ENCODE measurements at places on chromosomes 6 and 20.

- DNase-seq = no peak
Observed at GRCh38 chr20:8267009-8267408, 134.9 kb downstream of the PLCB1 start.

DNA sequence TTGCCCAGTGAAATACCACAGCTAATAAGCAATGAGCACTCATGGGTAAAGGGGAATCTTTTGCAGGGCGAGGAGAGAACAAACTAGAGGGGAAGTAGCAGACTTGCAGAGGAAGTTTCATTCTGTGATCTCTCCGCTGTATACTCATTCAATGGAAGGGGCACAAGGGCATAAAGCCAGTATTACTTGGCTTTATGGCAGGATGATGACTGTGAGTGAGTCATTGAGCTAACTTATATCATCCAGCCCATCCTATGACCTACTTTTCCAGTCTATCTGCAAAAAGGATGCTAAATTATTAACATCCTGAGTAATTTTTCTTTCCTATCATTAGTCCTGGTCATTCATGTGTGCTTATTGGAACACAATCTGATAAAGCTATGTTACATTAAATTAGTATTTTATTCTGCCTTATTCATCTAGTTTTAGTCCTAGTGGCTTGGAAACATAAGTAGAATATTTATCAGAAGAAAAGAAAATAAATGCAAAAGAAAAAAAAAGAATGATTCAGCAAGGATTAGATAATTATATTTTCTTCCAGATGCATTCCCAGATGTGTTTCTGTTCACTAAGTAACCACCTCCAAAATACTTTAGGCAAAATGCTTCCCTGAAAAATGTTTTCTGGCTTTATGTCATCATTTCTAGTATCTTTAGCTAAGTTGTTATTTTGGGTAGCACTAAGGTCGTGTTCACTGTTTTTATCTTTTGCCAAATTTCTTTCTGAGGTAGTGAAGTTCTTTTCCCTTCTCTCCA, 471.7 kb downstream of the CDKAL1 start:
- no peak for DNase-seq

- DNase-seq = no peak
Observed at GRCh38 chr6:123295672-123296071, 299.6 kb downstream of the CLVS2 start.

DNA sequence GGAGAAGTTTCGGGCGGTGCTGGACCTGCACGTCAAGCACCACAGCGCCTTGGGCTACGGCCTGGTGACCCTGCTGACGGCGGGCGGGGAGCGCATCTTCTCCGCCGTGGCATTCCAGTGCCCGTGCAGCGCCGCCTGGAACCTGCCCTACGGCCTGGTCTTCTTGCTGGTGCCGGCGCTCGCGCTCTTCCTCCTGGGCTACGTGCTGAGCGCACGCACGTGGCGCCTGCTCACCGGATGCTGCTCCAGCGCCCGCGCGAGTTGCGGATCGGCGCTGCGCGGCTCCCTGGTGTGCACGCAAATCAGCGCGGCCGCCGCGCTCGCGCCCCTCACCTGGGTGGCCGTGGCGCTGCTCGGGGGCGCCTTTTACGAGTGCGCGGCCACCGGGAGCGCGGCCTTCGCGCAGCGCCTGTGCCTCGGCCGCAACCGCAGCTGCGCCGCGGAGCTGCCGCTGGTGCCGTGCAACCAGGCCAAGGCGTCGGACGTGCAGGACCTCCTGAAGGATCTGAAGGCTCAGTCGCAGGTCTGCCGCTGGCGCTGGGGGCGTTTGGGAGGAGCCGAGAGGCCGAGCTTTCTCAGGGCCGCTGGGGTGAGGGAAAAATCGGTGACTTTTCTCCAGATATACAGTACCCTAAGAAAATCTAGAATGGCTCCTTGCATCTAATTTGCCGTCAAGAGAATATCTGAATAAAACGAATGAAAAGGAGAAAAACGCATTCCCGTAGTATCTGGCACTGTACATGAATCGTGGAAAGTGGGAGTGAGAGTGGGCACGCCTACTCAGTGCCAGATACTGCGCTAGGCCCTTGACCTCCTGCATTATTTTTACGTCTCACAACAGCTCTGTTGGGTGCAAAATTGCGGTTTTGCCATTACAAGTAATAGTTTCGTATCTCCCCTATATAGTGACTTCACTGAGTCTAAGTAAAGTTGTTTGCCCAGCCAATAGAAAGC, 1.0 kb downstream of the CALHM6 start:
- DNase-seq = no peak

DNA sequence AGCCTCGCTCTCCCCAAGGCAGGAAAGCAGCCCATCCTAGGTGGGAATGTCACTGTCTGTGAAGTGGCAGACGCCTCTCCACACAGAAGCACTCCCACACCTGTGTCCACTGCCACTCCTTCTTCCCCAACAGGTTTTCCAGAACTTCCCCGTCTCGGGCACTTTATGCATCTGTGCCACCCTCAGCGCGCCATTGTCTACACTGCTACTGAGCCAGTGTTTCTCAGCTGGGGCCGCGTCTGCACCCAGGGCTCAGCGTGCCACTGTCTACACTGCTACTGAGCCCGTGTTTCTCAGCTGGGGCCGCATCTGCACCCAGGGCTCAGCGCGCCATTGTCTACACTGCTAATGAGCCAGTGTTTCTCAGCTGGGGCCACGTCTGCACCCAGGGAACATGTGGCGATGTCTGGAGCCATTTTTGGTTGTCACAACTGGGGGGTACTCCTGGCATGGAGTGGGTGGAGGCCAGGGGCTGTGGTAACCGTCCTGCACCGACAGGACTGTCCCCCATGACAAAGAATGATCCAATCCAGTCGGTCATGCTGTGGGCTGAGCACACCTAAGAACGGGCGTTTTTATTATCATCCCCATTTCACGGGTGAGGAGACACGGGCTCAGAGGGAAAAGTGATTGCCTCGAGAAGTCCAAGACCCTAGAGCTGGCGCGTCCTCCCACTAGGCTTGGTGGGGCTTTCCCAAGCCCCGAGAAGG, 41.7 kb upstream of the ZBP1 start:
- no peak for DNase-seq

GRCh38 chr20:19903168-19903811, 113.9 kb upstream of the NAA20 start:
- no peak for DNase-seq

- no peak for DNase-seq
Observed at GRCh38 chr6:128327890-128328289, 192.5 kb downstream of the PTPRK start.

DNA sequence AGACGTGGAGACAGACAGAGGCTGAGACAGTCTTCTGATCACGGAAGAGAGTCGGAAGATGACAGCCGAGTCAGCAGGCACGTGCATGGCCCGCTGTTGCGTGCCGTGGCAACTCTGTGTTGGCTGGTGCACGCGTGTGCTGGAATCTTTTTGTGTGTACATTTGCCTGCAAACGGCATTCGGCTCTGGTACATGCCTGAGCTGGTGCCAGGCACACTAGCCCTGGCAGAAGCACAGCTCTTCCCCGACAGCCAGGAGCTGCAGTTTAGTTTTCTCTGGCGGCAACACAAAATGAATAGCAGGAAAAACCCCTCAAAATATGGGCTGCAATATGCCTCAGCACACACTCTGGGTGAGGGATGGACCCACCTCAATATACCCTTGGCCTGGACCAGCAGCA, 769 bp upstream of the PDYN start:
- DNase-seq = peak; percentile 46

- no peak for DNase-seq
Observed at GRCh38 chr6:109478222-109478805, 4.7 kb downstream of the ZBTB24 start.

GRCh38 chr6:79630883-79631692, at the start of gene SH3BGRL2:
Gene SH3BGRL2, plus strand, starts transcription at chr6:79631329. Its CDS starts 133 bp downstream, at chr6:79631462.
- no peak for DNase-seq

DNA sequence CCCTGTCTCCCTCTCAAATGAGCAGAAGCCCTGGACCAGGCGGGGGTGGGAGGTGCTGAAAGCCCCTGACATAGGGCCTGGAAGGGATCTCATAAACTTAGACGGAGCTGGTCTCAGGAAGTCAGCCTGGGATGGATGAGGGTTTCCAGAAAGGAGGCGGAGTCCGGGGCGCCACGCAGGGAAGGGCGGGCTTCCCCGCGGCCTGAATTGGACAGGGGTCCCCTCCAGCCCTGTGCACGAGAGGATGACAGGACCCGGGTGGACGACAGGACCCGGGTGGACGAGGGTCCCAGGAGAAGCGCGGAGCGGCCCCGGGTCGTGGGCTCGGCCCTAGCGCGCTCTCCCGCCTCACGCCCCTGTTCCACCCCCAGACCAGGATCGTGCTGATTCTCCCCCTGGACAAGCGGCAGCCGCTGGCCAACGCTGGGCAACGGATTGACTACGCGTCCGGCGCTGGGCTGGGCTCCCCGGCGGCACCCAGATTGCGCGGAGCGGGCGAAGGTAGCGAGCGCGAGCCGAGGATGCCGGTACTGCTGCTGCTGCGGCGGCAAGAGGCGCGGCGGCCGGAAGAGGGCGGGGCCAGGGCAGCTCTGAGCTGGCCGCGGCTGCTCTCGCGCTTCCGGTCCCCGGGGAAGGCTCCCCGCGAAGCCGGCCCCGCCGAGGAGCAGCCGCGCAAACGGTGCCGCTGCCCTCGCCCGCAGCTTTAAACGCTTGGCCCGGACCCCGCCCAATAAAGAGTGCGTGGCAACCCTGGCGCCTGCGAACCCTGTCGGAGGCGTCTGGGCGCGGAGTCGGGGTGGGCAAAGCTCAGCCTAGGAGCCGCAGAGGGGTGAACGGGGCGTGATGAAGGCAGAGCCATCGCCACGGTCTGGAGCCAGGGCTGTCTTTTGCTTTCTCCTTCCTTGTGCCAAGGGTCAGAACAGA, 1.3 kb downstream of the C20orf144 start:
- DNase-seq = no peak

DNA sequence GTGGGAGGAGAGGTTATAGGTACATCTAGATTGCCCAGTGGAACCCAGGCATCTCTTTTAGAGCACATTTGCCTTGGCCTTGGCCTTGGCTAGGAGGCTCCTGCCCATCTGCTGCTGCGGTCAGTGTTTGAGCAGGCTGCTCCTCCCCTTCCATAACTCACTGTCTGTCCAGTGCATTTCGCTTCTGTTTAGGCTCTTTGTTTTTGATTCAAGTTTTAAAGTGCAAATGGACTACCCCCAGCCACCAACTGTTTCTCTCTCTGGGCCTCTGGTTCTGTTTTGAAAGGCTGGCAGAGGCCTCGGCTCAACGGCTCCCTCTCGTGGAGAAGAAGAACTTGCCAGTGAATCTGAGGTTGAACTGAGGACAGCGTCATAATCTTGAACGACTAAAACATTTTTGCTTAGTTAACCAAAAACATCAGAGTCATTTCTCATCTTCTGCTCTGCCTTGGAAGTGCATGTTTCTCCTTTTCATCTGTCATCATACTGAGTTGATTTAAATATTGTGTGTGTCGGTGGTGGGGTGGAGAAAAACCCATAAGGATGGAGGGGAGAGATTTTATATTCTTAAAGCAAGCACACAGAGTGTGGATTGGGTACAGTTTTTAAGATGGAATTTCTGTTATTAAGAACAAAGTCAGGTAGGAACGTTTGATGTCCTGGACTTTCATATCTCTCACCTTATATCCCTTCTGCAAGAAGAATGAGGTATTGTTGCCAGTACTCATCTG, 171.4 kb downstream of the DTNBP1 start:
- no peak for DNase-seq

DNA sequence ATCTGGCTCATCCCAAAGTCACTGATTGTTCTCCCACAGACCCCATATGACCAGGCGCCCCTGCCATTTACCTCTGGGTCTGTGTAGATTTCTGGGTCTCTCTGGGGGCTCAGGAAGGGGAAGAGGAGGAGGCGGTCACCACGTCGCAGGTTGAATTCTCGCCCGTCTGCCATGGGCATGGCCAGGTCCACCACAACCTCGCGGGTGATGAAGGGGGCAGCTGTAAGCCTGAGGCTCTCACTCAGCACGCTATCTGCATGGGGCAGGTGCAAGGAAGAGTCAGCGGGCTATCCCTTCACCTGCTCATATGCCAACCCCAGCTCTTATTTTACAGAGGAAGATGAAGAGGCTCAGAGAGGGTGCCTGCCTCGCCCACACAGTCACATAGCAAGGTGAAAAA, 30.5 kb upstream of the KCNB1 start:
- no peak for DNase-seq

GRCh38 chr6:135147637-135148592, 33.2 kb upstream of the MYB start:
- no peak for DNase-seq

GRCh38 chr20:63979557-63980316, at the start of gene SAMD10:
Gene SAMD10, minus strand, starts transcription at chr20:63979642. Its CDS starts 175 bp downstream, at chr20:63979467.
- DNase-seq = no peak

GRCh38 chr6:140789466-140789865, 1343.3 kb upstream of the GJE1 start:
- DNase-seq = no peak

DNA sequence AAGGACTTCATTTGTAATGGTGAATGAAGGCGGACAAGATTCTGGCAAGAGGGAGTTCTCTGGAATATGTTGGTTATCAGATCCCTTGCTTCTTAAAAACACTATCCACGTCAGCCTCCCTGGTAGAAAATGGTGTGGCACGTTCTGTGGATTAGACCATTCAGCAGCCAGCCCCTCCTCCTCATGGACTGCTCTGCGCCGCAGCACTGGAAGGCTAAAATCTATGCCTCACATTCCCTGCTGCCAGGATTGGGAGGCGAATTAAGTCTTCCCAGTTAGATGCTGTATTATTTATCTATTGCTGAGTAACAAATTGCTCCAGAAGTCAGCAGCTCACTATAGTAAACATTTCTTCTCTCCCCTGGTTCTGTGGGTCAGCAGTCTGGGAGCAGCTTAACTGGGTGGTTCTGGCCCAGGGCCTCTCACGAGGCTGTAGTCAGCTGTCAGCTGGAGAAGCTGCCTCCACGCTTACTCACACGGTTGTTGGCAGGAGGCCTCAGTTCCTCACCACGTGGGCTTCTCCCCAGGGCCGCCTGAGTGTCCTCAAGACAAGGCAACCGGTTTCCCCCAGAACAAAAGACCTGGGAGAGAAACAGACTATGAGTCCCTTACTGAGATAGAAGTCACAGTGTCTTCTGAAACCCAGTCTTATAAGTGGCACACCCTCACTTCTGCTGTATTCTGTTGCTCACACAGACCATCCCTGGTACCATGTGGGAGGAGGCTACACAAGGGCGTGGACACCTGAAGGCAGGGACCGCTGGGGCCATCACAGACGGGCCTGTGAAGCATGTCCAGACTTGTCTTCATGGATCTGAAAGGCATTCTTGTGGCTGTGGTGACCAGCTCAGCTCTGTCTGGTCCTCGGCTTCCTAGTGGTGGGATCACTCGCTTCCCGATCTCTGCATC, 101.0 kb downstream of the NRN1 start:
- DNase-seq = peak; percentile 90

DNA sequence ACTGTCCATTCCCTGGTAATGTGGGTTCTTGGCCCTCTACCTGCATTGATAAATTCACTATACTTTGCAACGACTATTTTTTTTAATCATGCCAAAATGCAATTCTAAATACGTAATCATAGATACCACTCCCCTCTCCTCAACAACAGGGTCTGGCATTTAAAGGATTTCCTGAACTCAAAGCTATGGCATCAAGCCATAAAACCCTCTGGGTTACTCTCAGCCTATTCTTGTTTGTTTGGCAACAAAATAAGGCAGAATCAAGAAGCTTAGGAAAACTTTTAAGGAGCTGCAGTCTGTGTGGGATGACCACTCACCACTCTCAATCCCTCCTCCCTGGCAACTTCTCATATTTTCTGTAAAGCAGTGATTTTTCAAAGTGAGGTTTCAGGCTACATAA, 669.9 kb upstream of the ID4 start:
- DNase-seq = no peak

- DNase-seq = no peak
Observed at GRCh38 chr20:7765221-7765620, 175.0 kb downstream of the HAO1 start.

All from vagina (tissue), 2 donors.